ENCODE measurements at places on chromosomes 1 and 21.

GRCh38 chr1:2224631-2225428, 3.3 kb upstream of the SKI start:
- DNase-seq = no peak

- DNase-seq = no peak
Observed at GRCh38 chr1:185864889-185865517, 130.8 kb downstream of the HMCN1 start.

DNA sequence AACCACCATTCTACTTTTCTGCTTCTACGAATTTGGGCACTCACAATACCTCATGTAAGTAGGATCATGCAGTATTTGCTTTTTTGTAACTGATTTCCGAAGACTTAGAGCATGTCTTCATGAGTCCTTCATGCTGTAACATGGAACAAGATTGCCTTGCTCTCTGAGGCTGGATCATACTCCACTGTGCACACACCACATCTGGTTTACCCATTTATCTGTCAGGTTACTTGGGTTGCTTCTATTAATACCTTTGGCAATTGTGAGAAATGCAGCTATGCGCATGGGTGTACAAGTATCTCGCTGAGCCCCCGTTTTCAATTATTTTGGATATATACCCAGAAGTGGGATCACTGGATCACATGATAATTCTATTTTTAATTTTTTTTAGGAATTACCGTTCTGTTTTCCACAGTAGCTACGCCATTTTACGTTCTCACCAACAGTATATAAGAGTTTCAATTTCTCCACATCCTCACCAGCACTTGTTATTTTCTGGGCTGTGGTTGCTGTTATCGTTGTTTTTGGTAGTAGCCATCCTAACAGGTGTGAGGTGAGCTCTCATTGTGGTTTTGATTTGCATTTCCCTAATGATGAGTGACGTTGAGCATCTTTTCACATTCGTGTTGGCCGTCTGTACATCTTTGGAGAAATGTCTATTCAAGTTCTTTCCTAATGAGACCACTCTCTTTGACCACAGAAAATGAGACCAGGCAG, 10.7 kb upstream of the SLC2A5 start:
- no peak for DNase-seq

GRCh38 chr1:7967196-7967595, 5.7 kb downstream of the PARK7 start:
- DNase-seq = no peak

DNA sequence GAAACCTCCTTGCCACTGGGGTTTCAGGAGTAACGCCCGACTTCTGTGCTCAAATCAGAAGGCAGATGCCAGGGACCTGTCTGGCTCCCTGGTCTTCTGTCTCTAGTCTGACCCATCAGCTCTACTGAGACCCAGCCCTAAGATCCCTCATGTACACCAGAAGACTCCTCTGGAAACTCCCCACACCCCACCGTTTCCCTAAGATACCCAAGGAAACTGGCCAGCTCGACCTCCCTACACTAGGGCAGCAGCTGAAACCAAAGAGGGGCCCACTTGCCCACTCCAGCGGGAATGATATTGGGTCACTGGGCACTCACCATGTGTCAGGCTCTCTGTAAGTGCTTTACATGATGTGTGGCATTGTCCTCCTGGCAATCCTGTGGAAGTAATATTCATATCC, 469 bp upstream of the S100A16 start:
- DNase-seq = no peak

DNA sequence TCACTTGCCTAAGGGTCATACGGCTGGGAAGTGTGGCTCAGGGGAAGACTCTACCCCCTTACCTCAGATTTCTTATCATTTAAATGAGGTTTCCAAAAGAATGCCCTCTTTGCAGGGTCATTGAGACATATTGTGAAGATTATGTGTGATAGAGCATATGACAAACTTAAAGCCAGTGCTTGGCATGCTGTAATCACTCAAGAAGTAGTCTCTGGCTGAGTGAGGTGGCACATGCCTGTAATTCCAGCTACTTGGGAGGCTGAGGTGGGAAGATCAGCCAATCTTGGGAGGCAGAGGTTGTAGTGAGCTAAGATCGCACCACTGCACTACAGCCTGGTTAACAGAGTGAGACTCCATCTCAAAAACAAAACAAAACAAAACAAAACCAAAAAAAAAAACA, 7.5 kb upstream of the LDLRAD2 start:
- no peak for DNase-seq

- no peak for DNase-seq
Observed at GRCh38 chr1:55063577-55063942, 24.2 kb downstream of the PCSK9 start.

DNA sequence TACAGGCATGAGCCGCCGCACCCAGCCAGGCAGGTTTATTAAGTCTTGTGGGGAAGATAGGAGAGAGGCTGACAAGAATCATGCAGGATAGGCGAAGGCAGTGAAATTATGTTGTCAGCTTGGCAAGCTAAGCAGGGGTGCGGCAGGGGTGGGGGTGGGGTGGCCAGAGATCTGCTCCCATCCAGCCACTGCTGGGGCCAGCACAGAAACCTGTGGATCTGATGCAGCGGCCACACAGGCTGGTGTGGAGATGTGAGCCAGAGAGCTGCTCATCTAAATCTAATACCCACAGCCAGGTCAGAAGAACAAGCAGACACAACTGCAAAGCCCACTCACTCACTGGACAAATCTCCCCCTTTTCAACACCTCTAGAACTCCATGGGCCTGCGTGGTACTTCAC, 68.7 kb downstream of the KCTD3 start:
- DNase-seq = no peak
